ENCODE measurements at places on chromosomes 2 and 18.

DNA sequence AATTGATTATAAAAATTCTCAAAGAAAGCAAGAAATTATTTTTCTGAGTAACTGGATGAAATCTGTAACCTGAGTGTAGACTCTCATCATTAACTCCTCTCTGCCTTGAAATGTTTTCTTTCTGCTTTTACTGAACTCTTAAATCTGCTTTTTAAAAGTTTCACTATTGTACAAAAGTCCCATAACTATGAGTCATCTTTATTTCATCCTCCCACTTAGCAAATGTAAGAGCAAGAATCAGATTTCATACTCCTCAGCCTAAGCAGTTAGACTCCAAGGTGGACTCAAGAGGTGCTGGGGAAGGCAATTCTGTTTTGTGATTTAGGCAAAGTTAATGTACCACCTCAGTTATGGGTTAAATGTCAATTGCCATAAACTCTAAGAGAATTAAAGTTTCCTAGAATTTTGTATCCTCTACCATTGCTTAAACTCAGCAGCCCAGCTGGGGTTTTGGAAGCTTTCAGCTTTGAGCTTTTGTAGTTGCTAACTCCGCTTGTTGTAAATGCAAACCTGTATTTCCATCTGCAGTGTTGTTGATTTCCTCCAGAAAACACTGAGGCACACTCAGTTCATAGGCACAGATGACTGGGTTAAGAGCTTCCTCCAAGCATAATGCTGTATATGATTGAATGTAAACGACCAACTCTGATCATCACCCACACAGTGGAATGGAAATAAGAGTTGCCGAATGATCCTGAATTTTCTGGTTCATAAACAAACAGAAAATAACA lies 268.8 kb downstream of the ARHGAP15 start:
- no peak for DNase-seq

GRCh38 chr18:3665780-3666525 lies 216.0 kb downstream of the TGIF1 start:
- peak; percentile 80 for DNase-seq

DNA sequence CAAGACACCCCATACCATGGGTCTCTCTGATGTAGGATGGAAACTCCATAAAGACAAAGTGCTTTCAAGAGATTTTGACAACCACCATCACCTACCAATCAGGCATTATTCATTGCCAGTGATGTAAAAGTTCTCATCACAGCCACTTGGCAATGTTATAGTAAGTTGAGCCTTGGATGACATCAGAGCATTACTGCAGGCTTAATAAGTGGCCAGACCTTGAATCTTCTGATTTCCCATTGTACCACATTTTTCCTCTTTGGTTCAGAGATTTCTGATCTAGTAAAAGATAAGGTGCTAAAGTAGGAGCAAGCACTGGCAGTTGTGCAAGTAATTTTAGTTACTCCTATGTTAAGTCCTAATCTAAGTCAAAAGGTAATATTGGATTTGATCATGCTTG lies 36.5 kb downstream of the OSR1 start:
- no peak for DNase-seq

GRCh38 chr2:61510674-61511671 lies 27.2 kb downstream of the XPO1 start:
- DNase-seq, result no peak

- no peak for DNase-seq
Measured at GRCh38 chr18:42051411-42051810, 96.4 kb downstream of the PIK3C3 start.

All from CD4-positive, alpha-beta T cell treated with Interleukin-21 for 1 hour (primary cell).